Fibroblast of lung (primary cell): ENCODE measurements at places on chromosomes 4 and X. TPM values are rescaled to one million over a fixed set of nuclear protein-coding genes. Genes with fewer than 3 reads are reported as not detected.

Gene MPP1
- 19.0 and 38.5 TPM in 2 replicates for total RNA-seq

Gene CYLC1
- total RNA-seq, result not detected in 2 replicates

Gene FAM114A1
- 270 and 296 TPM in 2 replicates for total RNA-seq

Gene SPACA5
- not detected in 2 replicates for total RNA-seq

Gene TBX22
- total RNA-seq, result not detected in 2 replicates

Gene C4orf51
- not detected in 2 replicates for total RNA-seq
